ENCODE measurements at places on chromosomes 3 and 15.

DNA sequence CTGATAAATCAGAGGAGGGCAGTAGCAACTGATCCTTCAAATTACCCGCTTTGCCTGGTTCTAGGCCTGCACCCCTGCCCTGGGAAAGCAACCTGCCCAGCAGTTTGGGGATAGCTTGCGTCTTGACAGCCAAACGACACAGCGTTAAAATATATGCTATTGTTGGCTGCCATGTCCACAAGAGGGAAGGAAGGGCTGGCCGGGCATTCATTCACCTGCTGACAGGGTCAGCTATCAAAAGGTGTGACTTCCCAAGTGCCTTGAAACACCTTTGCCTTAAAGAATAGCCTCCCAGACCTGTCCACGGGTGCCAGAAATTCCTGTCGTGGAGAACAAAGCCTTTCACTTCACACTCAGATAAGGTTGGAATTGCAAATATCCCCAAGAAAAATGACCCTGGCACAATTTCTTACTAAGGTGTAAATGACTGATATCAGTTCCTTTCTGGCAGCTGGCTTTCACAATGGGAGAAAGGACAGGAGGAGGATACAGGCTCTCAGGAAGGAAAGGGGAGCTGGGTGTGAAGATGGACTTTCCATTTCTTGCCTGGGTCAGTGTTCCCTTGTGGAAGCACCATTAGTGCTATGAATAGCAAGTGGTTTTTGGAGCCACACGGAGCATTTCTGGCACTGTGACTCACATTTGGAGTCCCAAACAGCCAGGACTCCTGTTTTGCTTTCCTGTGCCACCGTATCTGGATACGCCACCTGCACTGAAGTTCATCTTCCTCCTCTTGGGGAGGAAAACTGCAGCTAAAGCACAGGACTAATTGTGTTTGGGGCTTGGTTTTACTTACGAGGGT, 19.2 kb downstream of the ALDH1A3 start:
- no peak for DNase-seq

- no peak for DNase-seq
Measured at GRCh38 chr3:141401573-141402475, 33.5 kb downstream of the ZBTB38 start.

- DNase-seq, result no peak
Measured at GRCh38 chr3:113218011-113218680, 6.8 kb downstream of the BOC start.

GRCh38 chr15:68439506-68439905, 7.5 kb upstream of the ITGA11 start:
- no peak for DNase-seq

- DNase-seq, result no peak
Measured at GRCh38 chr15:73784291-73784690, 31.1 kb upstream of the INSYN1 start.

- DNase-seq, result no peak
Measured at GRCh38 chr15:67130673-67131601, 65.5 kb downstream of the SMAD3 start.

GRCh38 chr3:11363715-11364114, 91.5 kb downstream of the ATG7 start:
- DNase-seq, result no peak

DNA sequence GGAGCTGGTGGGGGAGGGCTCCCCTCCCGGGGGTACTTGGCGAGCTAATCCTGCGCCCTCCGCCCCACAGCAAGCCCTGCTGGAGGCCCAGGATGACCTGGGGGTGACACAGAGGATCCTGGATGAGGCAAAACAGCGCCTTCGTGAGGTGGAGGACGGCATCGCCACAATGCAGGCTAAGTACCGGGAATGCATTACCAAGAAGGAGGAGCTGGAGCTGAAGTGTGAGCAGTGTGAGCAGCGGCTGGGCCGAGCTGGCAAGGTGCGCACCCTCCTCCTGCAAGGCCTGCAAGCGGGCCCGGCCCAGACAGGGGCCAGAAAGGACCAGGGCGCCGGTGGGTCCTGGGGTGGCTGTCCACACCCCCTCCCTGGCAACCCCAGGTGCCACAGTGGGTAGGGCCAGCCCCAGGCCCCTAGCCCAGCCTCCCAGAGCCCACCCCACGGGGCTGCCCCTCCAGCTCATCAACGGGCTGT, 56.5 kb downstream of the SEMA3G start:
- no peak for DNase-seq

Measured in NCI-H1436 treated with DMSO at 0.1 percent for 48 hours (cell line).